ENCODE measurements at places on chromosomes 2 and 18.

GRCh38 chr2:196635156-196635555 is 4.4 kb upstream of the CCDC150 start:
- no peak for DNase-seq

DNA sequence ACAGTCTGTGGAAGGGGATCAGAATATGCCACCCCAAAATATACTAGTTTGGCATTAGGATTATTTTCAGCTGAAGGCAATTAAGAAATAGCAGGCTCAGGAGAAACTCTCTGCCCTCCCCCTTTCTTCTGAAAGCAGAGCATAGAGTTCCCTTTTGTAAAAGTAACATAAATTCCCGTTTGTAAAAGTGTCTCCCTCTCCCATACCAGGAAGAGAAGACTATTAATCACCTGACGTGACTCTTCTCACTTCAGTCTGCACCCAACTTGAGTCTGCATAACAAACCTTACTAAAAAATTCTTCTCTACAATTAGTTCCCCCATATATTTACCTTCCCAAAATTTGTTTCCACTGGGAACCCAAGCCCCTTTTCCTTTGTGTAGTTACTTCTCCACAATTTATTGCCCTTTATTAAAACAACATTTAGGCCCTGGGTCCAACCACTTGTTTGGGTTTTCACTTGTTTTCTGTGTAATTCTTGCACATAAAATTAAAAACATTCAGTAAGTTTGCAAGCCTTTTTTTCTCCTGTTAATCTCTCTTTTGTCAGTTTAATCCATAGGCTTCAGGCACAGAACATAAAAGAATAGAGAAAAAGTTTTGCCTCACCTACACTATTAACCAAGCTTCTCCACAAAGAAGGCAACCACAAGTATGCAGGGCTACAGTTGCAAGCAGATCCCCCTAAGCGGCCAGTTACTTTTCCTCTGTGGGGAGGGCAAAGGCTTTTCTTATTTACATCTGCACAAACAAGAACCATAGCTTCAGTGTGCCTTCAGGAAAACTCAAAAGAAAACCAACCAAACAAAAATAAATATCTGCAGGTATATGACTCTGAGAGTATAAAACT is 107.6 kb upstream of the MSH2 start:
- DNase-seq = no peak

DNA sequence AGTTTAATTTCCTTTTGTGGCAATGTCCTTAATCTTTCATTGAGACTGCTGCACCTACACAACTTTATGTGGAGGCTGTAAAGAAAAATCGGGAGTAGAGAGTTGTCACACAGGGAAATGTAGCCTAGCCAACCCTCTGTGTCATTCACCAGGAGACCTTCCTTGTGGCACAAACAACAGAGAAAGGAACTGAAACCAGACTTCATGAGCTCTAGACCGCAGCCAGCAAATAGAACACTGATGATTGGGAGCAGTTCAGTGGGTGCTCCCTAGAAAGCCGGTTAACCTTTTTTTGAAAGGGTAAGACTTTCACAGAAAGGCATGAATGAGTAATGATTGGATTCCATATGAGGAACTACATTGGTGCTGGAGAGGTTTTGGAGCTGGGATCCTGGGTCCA is 1752.4 kb upstream of the CELF4 start:
- DNase-seq = no peak

DNA sequence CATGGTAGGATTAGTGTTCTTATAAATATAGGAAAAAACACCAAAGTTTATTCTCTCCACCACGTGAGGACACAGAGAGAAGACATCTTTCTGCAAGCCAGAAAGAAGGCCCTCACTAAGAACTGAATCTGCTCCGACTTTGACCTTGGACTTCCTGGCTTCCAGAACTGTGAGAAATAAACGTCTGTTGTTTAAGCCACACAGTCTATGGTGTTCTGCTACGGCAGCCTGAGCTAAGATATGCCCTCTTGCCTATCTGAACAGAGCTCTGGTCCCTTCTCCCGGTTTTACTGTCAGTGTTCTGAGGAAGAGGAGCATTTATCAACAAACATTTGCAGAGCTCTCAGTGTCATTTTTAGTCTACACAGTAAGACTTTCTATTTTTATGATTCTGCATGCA is 131.3 kb downstream of the DOK6 start:
- DNase-seq = no peak

All from Kasumi-1 (cell line).